ENCODE measurements at places on chromosomes 2 and 18.

DNA sequence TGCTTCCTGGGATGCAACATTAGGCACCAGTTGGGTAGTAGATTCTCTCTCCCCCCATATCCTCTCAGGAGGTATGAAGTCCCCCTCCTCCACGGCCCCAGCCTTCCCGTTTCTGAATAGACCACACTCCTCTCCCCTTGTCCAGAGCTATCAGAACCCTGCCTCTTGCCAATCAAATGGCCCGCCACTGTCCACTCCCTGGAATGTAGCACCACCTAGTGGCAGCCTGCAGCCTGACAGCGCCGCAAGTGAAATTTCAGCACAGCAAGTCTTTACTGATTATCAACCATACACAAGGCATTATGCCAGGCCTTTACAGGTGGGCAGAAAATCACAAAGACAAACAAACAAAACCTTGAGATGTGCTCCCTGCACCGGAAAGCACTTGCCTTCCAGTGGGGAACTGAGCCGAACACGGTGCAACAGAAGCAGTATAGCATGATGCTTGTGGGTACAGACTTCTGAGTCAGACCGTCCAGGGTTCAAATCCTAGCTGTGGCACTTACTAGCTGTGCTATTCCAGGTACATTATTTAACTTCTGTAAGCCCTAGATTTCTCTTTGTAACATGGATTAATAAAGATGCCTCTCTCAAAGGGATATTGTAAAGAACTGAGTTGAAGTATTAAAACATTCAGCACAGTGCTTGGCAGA is 174.0 kb downstream of the SMAD2 start:
- peak; percentile 71 for DNase-seq

GRCh38 chr2:16972276-16972675 is 306.6 kb upstream of the CYRIA start:
- no peak for DNase-seq

DNA sequence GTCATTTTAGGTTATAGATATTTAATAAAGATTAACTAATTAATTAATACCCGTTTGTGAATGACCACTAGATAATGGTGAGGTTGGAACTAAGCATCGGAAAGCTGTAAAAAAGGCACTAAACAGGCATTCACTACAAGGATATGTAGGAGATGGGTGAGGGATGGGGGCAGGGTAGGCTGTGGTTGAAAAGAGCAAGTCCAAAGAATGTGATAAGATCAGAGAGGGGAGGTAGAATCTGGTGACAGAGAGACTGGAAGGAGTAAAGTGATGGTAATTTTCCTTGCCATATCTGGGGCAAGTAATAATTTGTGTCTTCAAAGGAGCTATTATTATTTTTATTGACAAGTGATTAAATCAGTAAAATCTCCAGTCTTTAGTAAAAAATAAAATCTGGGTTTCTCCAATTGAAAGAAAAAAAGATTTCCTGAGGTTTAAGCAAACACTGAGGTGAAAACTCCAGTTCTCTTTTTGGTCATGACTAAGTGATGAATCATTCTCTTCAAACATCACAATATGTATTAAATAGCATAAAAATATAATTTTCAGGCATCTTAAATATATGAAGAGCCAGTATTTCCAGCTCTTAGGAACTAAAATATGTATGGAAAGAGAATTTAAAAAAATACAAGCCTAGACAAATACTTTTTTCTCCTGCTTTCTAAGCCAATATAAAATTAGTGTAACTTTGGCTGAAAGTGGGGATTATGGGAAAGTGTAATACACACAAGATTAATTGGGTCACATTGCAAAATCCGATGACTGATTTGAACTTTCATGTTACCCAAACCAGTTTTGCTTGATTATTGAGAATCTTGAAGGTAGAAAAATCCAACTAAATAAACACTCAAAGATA is 259.1 kb upstream of the RBMS1 start:
- DNase-seq, result no peak

DNA sequence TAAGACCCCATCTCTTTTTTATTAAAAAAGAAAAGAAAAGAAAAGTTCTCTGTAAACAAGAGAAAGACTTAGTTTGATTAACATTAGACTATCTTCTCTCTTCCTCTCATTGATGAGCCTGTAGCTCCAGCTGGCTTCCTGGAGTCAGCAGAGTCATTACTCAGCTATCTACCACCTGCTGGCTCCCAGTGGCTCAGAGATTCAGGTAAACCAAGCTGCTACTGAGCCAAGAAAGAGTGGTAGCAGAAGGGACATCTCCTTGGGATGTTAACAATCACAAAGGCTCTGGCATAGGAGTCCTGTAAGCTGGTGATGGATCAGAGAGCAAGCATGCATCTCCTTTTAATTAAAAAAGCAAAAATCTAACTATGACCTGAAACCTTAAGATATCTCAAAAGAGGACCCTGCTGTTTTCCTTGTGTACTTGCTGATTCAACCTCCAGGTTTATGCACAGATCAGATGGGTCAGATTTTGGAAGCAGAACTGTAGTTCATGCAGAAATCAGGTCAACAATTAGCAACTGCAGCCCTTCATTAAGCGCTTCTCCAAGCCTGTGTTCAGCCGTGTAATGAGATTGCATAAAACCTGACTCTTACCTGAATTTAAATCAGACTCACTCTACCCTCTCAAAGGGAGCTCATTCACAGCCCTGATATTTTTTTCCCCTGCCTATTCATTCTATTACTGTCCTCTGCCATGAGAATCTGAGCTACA is 225.8 kb downstream of the RNF152 start:
- no peak for DNase-seq

GRCh38 chr2:182359027-182359989 is 67.5 kb downstream of the PDE1A start:
- no peak for DNase-seq

DNA sequence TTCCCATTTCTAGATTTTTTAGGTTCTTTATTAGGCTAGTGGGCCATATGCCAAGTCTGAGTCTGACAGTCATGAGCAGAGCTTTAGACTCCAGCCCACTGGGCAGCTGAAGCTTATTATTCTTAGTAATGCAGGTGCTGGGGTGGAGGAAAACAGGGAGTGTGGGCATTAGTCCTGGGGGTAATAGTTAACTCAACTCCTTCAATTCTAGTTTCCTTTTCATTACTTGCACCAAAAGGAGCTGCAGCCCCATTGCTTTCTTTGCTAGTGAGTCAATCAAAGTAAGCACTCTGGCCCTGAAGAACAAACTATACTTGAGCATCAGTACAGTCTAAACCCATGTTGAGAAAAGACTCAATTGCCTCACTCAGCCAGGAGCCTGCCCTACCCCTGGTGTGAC is 35.5 kb downstream of the ICOS start:
- no peak for DNase-seq

- DNase-seq, result peak; percentile 15
Measured at GRCh38 chr2:240647503-240648154, 22.3 kb downstream of the GPR35 start.

DNA sequence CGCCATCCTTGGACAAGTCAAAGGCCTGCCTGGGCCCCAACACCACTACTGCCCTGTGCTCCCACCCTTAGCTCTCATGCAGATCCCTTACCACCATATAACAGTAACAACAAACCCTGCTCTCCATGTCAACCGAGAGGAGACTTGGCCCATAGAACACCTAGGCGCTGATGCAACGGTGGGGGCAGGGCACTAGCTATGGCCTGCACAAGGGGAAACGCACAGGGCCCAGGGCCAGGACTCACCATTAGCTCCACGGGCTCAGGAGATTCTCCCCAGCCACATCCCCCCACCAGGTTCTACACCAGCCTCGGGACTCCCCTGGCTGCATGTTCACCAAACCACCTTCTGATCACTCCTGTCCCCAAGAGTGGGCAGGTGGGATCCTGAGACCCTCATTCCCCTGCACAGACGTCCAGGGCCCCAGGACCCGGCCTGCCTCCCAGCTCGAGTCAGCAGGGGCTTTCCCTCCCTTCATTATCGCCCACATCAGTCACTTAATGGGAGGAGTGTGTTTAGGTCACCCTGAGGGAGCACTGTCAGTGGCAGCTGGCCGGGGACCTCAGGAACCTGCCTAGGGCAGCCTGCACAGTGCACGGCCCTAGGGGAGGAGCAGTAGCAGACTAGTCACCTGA is 29.3 kb downstream of the ANKMY1 start:
- peak; percentile 14 for DNase-seq

- DNase-seq, result no peak
Measured at GRCh38 chr2:74436111-74436805, 5.5 kb downstream of the RTKN start.
